ENCODE measurements at places on chromosomes 7 and 10.
A peak's percentile ranks its signal among the peaks of the same experiment; 100 is the strongest.

GRCh38 chr10:49649294-49649693 is 30.2 kb upstream of the C10orf53 start:
- DNase-seq = no peak
- H3K36me3 ChIP-seq = no peaks in the 10 kb centered on the region
- peaks cover 32% of the 10 kb centered on the region for H3K27me3 ChIP-seq
- H3K4me3 ChIP-seq = no peak overlapping the region

GRCh38 chr10:99714446-99714845 is 17.5 kb downstream of the COX15 start:
- H3K4me1 ChIP-seq = no peaks in the 10 kb centered on the region
- peaks cover 21% of the 10 kb centered on the region for H3K36me3 ChIP-seq
- no peak for DNase-seq
- no peak overlapping the region for H3K27ac ChIP-seq
- no peaks in the 10 kb centered on the region for H3K27me3 ChIP-seq

DNA sequence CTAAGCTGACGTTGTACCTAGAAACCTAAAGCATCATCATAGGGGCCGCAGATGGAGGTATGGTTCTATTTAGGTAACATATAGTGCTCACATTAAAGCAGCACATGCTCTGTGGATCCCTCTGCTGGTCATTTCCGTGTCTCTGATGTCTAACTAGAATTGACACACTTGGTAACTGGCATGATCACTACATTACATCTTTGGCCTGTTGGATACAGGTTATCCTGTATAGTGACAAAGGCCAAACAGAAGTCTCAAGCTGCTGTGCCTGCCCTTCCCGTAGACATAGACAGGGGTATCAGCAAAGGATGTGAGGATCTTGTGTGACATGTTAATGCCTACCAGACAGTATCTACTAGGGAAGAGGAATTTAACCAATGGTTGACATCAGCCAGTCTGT is 51.2 kb downstream of the KIF5B start:
- H3K27me3 ChIP-seq = no peaks in the 10 kb centered on the region
- peaks cover 38% of the 10 kb centered on the region for H3K36me3 ChIP-seq
- DNase-seq = no peak
- no peak overlapping the region for H3K27ac ChIP-seq

DNA sequence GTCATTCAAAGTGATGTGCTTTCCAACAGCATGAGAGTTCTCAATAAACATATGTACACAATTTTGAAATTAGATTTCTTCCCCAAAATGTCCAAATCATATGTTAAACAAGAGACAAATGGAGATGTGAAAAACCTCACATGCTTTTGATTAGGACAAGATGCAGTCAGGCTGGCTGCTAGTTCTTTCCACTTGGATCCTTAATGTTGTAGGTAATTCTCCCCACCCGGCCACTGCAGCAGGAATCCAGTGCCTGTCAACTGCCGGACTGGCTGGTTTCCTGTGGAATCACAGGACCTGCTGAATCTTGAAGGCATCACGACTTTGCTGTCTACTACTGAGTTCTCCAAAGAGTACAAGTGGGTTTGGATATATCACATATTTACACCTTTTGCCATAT is 138.6 kb upstream of the AKR1E2 start:
- no peak for DNase-seq
- H3K27me3 ChIP-seq = no peaks in the 10 kb centered on the region
- H3K4me3 ChIP-seq = no peak overlapping the region
- no peaks in the 10 kb centered on the region for H3K36me3 ChIP-seq
- H3K27ac ChIP-seq = no peak overlapping the region
- H3K4me1 ChIP-seq = no peaks in the 10 kb centered on the region

- H3K27me3 ChIP-seq = peaks cover 30% of the 10 kb centered on the region
- H3K4me3 ChIP-seq = no peak overlapping the region
- no peak for DNase-seq
- H3K4me1 ChIP-seq = no peaks in the 10 kb centered on the region
Measured at GRCh38 chr7:158351051-158351450, 236.6 kb downstream of the PTPRN2 start.

- H3K4me3 ChIP-seq = no peak overlapping the region
- DNase-seq = peak; percentile 9
- H3K36me3 ChIP-seq = no peaks in the 10 kb centered on the region
- H3K4me1 ChIP-seq = peaks cover 20% of the 10 kb centered on the region
- no peaks in the 10 kb centered on the region for H3K27me3 ChIP-seq
Measured at GRCh38 chr7:95608359-95609173, 12.2 kb upstream of the PDK4 start.

DNA sequence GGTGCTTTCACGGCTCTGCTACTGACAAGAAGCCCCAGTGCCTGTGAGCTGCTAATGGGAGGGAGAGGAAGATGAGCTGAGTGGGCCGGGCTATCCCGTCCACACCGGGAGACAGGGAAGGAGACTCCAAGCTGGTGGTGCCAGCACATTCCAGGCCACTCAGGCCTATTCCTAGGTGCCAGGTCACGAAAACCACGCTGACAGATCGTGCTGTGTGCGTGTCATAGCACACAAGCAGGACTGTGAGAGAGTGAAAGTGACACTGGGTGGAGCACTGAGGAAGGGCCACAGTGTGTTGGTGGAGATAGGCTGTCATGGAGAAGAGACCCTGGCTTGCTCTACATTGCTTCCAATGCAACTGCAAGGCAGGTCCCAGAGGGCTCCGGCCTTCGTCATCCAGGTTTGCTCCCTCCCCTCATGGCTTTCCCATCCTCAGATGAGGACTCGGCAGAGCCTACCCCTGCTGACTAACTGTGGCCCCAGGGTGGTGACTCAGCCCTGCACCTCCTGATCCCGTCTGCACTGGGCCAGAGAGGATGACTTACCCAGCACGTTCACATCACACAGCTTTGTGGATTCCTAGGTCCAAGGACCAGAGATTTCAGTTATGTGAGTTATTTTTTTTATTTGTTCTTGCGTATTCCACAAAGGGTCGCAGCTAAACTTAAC is 167.3 kb downstream of the EGFR start:
- no peak overlapping the region for H3K27ac ChIP-seq
- no peak for DNase-seq
- H3K4me1 ChIP-seq = peaks cover 20% of the 10 kb centered on the region
- peak overlapping the region; percentile 61 for H3K4me3 ChIP-seq
- peaks cover 11% of the 10 kb centered on the region for H3K36me3 ChIP-seq

- no peak overlapping the region for H3K4me3 ChIP-seq
- no peaks in the 10 kb centered on the region for H3K27me3 ChIP-seq
- no peak overlapping the region for H3K27ac ChIP-seq
- no peaks in the 10 kb centered on the region for H3K36me3 ChIP-seq
- no peaks in the 10 kb centered on the region for H3K4me1 ChIP-seq
- DNase-seq = no peak
Measured at GRCh38 chr10:33026422-33026821, 68.4 kb upstream of the ITGB1 start.

DNA sequence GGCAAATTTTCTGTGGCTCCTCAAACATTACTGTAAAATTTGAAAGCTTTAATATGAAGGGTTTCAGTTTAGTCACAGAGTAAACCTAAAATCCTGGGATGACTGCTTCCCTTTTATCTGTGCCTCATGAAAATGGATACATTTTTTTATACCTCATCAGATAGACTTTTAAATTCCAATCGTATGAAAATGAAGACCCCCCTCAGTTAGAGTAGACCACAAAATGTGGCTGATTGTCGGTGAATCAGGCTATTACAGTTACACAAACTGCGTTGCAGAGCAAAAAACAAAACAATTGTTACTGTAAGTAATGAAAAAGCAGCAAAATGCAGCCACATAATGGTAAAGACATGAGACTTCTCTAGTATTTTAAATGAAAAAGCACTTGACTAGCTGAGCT is 296.2 kb downstream of the CNTNAP2 start:
- no peaks in the 10 kb centered on the region for H3K36me3 ChIP-seq
- H3K4me1 ChIP-seq = peaks cover 6% of the 10 kb centered on the region
- H3K27ac ChIP-seq = no peak overlapping the region
- no peak for DNase-seq
- no peaks in the 10 kb centered on the region for H3K27me3 ChIP-seq
- H3K4me3 ChIP-seq = no peak overlapping the region

- no peak for DNase-seq
- no peak overlapping the region for H3K4me3 ChIP-seq
- no peaks in the 10 kb centered on the region for H3K4me1 ChIP-seq
- no peaks in the 10 kb centered on the region for H3K36me3 ChIP-seq
- H3K27me3 ChIP-seq = no peaks in the 10 kb centered on the region
- no peak overlapping the region for H3K27ac ChIP-seq
Measured at GRCh38 chr7:25073451-25073850, 51.6 kb downstream of the CYCS start.

- no peak for DNase-seq
- no peak overlapping the region for H3K27ac ChIP-seq
- H3K4me3 ChIP-seq = peak overlapping the region; percentile 98
- H3K36me3 ChIP-seq = peaks cover 21% of the 10 kb centered on the region
Measured at GRCh38 chr7:2632733-2633537, 1.1 kb downstream of the TTYH3 start.

- no peak overlapping the region for H3K4me3 ChIP-seq
- H3K27me3 ChIP-seq = no peaks in the 10 kb centered on the region
Measured at GRCh38 chr7:30604901-30605300, 10.2 kb downstream of the GARS1 start.

GRCh38 chr7:111290982-111291381 is 200.1 kb downstream of the LRRN3 start:
- no peak overlapping the region for H3K27ac ChIP-seq
- H3K36me3 ChIP-seq = no peaks in the 10 kb centered on the region
- DNase-seq = no peak
- H3K4me1 ChIP-seq = no peaks in the 10 kb centered on the region
- no peak overlapping the region for H3K4me3 ChIP-seq

GRCh38 chr10:9038146-9038714 is 983.7 kb downstream of the GATA3 start:
- no peak for DNase-seq
- H3K27me3 ChIP-seq = no peaks in the 10 kb centered on the region
- no peaks in the 10 kb centered on the region for H3K4me1 ChIP-seq
- H3K27ac ChIP-seq = no peak overlapping the region

- no peak overlapping the region for H3K4me3 ChIP-seq
- DNase-seq = no peak
- peaks cover 22% of the 10 kb centered on the region for H3K4me1 ChIP-seq
- no peaks in the 10 kb centered on the region for H3K27me3 ChIP-seq
Measured at GRCh38 chr10:34121781-34122622, 693.1 kb downstream of the PARD3 start.

DNA sequence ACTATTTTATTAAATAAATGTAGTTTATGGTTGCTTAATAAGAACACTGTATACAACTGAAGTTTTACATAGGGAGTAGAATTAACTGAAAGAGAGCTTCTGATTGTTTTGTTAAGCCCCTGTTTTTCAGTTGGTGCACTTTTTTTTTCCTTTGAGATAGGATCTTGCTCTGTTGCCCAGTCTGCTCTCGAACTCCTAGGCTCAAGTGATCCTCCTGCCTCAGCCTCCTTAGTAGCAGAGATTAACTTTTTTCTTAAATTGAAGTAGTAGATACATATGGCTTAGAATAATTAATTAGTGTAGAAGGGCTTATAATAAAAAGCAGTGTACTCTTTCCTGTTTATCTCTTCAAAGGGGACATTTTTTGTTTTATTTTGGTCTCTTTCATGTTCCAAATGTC is 11.2 kb downstream of the SDHAF3 start:
- no peaks in the 10 kb centered on the region for H3K27me3 ChIP-seq
- no peak for DNase-seq
- peaks cover 5% of the 10 kb centered on the region for H3K4me1 ChIP-seq
- no peak overlapping the region for H3K4me3 ChIP-seq

GRCh38 chr10:36173364-36173763 is 531.3 kb upstream of the FZD8 start:
- H3K36me3 ChIP-seq = no peaks in the 10 kb centered on the region
- no peak overlapping the region for H3K27ac ChIP-seq
- no peaks in the 10 kb centered on the region for H3K27me3 ChIP-seq
- no peaks in the 10 kb centered on the region for H3K4me1 ChIP-seq

GRCh38 chr10:103470761-103471653 is 8.0 kb downstream of the CALHM3 start:
- no peaks in the 10 kb centered on the region for H3K36me3 ChIP-seq
- no peaks in the 10 kb centered on the region for H3K4me1 ChIP-seq
- no peak for DNase-seq
